ENCODE measurements at places on chromosomes 12 and 14.

GRCh38 chr12:94157981-94158411 is 9.6 kb downstream of the PLXNC1 start:
- DNase-seq = no peak

DNA sequence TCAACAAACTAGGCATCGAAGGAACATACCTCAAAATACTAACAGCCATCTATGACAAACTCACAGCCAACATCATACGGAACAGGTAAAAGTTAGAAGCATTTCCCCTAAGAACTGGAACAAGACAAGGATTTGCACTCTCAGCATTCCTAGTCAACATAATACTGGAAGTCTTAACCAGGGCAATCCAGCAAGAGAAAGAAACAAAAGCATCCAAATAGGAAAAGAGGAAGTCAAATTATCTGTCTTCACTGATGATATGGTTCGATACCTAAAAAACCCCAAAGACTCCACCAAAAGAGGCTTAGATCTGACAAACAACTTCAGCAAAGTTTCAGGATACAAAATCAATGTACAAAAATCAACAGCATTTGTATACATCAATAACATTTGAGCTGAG is 32.5 kb downstream of the CCDC38 start:
- no peak for DNase-seq

DNA sequence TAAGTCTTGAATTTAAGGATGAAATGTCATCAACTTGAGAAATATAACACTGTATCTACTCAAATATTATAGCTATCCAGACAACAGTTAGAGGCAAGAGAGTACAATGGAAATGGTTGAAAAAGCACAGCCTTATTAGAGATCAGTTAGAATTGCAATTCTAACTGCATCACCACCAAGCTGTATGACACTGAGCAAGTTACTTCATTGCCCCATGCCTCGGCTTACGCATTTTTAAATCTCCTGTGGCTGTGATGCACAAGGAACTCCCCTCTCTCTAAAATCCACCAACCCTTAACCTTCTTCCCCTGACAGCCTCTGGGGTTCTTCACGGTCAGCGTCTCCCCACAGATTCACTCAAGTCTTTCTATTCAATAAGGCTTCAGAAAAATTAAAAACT is 75.1 kb downstream of the MED13L start:
- DNase-seq = no peak

DNA sequence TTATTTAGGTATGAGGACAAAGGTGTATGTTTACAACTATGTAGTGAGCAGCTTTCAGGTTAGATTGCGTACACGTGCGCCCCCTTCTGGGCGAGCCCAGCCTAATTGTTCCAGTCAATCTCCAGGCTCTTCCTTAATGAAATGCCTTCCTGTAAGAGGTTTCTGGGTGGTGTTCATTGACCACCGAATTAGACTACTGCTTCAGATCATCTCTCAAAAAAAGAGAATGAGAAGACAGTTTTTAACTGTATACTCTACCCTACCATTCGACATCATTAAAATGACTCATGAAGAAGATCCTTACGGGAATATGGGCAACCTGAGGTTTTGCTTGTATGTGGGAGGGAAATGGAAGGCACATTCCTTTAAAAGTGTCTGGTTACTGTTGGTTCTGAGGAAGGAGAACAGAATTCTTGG is 2.1 kb downstream of the LUM start:
- peak; percentile 10 for DNase-seq
